ENCODE measurements at places on chromosomes 1 and 21.

- DNase-seq, result no peak
Observed at GRCh38 chr1:209583408-209583807, at the start of gene CAMK1G. Gene CAMK1G, plus strand, starts transcription at chr1:209583714. Its CDS starts 11,270 bp downstream, at chr1:209594984.

GRCh38 chr1:188735567-188735966 is 1742.1 kb downstream of the BRINP3 start:
- no peak for DNase-seq

DNA sequence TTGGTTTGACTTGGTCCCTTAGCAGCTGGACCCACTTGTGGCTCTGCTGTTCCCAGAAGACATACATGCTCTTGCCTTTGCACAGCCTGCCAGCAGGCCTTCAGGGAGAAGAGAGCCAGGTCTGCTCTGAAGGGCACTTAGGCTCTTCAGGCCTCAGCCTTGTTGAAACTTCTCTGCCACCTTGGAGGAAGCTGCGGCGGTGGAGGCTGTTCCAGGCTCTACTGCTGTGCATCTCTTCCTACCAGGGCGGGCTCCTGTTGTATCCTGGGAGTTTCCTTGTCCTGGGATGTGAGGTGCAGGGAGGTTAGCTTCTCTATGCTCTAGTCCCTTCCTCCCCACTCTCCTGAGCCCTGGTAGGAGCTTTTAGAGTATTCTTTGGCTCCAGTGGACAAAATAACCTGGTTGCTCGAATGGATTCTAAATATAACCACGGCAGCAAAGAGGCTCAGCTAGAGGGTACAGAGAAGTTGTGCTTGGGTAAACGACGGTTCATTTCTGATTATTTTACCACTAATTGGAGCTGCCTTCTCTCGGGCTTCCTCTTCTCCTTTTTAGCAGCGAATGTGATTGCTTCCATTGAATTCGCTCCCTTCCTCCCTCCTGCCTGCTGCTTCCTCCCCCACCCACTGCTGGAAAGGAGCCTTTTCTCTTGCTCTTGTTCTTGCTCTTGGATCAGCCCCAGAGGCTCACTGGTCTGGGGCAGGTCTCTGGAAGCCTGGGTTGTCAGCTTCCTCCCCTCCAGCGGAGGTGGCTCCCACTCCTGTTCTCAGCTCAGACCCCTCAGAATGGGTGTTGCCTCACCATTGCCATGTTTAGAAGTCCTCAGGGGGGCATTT is 126.6 kb upstream of the CACNA1E start:
- no peak for DNase-seq

DNA sequence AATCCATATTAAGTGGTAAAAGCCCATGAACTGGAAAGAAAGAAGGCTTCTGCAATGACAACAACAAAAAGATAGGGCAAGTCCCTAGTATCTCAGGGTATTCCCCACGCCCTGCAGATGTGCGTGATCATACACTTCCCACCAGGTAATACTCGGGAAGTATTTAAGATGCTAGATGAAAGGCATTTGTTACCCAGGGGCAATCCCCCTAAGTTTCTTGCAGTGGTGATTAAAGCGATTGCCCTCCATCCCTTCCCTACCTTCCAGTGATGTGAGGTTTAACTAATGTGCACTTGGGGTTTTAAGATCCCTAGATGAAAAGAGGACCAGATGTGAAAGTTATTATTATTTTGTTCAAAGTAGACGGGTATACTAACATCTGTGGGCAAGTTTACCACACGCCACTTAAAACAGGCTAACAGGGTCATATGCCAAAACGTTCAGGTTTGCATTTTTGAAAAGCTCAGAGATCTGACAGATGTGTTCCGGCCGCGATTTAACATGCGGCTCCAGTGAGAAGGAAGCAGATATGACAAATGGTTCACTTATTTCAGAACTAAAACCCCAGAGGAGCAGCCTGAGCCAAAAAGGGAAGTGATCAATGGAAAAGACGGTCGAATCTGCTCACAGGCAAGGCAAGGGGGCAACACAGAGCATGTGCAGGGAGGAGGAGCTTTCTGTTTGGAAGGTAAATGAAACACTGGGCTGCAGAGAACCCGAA is 17.4 kb downstream of the TIAM1 start:
- no peak for DNase-seq

GRCh38 chr1:44775930-44776729 is 790 bp downstream of the RPS8 start:
- DNase-seq, result no peak

- DNase-seq, result no peak
Observed at GRCh38 chr1:185427264-185427663, 110.2 kb upstream of the IVNS1ABP start.

DNA sequence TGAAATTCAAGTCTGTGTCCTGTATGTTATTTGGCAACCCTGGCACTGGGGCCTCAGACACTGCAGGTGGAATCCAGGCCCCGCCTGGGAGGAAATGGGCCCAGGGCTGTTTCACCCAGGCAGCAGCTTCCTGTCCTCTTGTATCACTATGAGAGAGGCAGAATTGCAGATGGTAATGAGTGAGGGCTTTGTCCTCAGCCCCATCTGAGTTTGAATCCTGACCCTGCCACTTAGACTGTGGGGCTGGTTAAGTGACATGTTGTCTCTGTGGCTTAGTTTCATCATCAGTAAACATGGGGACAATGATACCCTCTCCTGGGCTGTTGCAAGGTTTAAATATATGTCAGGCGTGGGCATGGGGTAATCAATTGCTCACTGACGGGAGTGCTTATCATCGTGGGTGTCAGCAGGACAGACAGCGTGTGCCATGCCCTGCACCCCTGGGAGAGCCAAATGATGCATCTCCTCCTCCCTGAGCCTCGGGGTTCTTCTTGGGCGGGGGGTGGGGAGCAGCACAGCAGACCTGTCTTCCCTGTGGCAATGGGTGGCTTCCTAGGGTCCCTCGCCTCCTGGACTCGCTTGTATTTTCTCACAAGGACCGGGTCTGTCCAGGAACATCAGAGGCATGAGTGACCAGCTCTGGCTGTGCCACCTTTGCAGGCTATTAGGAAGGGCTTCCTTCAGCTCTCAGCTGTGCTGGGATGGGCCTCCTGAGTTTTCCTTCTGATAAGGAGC is 42.1 kb downstream of the ARHGEF10L start:
- DNase-seq, result no peak

GRCh38 chr1:100552031-100552430 is 14.1 kb downstream of the GPR88 start:
- DNase-seq, result no peak

- no peak for DNase-seq
Observed at GRCh38 chr21:15291621-15292266, 226.9 kb upstream of the NRIP1 start.

- DNase-seq, result no peak
Observed at GRCh38 chr1:213687832-213688231, 299.9 kb upstream of the PROX1 start.

DNA sequence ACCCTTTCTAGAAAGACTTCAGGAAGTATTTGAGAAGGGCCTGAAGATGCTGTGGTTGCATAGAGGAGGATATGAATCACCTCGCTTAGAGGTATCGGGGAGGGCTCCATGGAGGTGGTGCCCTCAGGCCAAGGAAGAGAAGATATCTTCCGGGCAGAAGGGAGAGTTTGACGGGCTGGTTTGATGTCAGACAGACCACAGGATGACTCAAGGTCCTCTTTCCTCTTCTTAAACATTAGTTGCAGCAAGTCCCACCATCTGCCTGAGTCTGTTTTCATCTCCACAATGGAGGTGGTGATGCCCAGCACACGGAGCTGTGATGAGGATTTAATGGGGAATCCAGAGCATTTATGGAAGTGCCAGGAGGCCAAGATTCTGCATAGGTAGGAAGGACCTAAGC is 25.1 kb upstream of the RUNX3 start:
- DNase-seq, result no peak

GRCh38 chr1:50490640-50491039 is 67.4 kb upstream of the DMRTA2 start:
- DNase-seq, result no peak

DNA sequence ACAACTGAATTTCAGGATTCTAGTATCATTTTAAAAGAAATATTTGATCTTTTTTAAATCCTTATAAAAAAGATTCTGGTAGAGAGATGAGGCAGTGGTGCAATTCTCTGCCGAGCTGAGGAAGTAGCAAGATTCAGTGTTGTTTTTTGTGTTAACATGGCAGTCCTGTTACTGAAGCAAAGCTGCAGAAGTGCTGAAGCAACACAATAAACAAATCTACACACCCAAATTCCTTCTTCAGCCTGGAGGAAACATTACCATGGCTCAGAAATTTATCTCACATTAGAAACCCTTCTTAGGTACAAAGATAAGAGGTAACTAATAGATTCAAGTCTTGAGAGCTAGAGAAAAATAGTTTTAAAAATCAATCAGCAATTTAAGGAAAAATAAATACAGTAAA is 216.0 kb downstream of the DENND1B start:
- DNase-seq, result no peak

- no peak for DNase-seq
Observed at GRCh38 chr1:206469933-206470691, at the start of gene IKBKE. Gene IKBKE, plus strand, starts transcription at chr1:206470476. Its CDS starts 2,752 bp downstream, at chr1:206473228.

DNA sequence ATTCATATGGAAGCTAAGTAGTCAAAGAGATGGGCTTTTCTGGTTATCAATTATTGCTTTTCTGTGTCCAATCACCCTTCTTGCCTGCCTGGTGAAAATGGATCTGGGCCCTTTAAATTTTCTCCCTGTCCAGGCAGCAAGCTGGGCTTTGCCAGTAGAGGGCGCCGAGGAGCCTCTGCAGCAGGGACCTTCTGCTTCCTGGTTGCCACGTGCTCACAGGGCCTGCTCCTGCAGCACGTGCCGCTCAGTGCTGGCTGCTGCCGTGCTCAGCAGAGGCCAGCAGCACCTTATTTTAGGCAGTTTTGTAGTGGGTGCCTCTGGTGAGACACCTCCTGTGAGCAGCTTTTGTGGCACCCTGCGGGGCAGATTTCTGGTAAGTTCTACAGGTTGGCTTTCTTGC is 4.0 kb downstream of the ACTL8 start:
- no peak for DNase-seq

Data from T-helper 2 cell (primary cell).